ENCODE measurements at places on chromosomes 6 and 20.

DNA sequence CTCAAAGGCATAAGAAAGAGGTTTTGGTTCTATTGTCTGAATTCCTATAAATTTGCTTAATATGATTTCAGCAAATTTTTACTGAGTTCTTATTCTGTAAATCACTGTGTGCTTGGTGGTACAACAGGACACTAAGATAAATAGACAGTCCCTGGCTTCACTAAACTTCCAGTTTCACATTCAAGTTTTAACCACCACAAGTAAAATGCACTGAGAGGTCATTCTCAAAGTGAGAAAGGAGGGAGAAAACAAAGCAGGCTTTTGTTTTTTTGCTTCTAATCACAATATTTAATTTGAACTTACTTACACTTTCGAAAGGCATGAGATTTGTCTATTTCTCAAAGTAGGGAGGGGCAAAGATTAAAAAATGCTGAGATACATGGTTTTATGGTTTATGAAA lies 445.7 kb downstream of the CDC5L start:
- DNase-seq: no peak

- no peak for DNase-seq
Measured at GRCh38 chr6:27213544-27214125, 33.9 kb upstream of the PRSS16 start.

- DNase-seq: no peak
Measured at GRCh38 chr6:10687582-10687981, 6.8 kb downstream of the C6orf52 start.

DNA sequence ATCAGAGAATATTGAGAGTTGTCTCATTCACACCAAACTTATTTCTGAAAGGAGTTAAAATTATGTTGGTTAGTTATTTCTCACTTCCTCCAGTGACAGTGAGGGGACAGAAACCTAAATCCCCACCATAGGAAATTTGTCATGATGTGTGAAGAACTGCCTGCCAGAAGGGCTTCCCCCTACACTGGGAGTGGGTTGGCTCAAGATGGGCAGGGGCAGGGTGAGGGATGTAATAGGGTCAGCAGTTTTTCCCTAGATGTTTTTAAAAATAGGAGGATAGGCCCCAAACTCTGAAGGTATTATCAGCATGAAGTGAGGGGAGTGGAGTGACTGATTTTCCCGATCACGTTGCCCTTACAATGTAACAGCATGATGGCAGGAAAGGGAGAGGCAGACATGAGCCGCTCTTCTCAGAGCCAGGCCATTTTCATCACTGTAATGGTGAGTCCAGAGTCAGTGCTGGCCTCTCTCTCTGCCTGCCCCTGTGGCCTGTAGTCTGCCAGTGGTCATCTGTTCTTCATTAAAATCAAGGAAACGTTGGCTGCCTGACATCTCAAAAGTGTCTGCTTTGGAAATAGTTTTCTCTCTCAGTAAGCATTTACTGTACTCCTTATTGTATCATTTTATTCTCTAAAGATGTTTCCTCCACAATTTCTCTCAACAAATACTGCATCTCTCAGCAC lies 59.8 kb upstream of the SYNJ2 start:
- DNase-seq: no peak

Data from Jurkat, Clone E6-1 (cell line).